Cerebellum (tissue), 4 donors: ENCODE measurements at places on chromosomes 16 and 17. TPM values are rescaled to one million over a fixed set of nuclear protein-coding genes. Genes with fewer than 3 reads are reported as not detected.

- DNase-seq = no peak
Measured at GRCh38 chr17:54937426-54937825, 31.0 kb downstream of the COX11 start.

DNA sequence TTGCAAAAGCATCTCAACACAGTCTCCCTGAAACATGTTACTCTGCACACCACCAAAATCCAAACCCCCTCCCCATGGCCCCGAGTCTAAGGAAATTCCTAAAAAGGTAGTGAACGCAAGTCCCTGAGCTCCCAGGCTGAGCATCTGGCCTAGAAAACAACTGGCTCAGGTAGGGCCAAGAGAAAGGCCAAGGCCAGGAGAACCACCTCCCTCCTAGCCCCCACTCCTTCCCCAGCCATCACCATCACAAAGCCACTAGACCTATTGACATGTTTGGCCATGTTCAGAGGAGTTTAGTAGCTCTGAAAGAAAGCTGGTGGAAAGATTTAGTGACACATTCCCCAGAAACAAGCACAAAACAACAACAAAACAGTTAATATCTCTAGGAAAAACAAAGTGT lies 220.0 kb upstream of the PSMD7 start:
- no peak for DNase-seq

DNA sequence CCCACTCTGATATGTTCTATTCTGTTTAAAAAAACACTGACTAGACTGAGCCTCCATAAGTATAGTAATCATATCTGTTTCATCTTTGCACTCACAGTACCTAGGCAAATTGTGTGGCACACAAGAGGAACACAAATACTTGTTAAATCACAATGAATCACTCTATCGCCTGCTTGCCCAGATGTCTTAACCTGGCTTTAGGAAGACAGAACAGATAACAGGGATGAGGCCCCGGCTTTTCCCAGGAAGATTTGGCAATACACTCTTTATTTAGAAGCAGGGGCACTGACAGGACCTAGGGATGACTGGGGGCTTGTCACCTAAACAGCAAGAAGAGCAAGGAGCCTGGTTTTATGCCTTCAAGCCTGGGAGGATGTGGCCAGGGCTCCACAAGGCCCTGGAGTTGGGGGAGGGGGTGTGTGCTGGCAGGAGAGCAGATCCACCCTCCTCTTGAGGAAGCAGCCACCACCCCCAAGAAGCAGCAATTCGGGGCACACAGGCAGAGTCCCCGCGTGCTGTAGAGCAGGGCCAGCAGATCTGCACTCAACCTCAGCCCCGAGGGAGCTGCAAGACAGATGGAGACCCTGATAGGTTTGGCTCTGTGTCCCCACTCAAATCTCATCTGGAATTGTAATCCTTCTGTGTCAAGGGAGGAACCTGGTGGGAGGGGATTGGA lies 41.0 kb upstream of the KSR1 start:
- DNase-seq = no peak

DNA sequence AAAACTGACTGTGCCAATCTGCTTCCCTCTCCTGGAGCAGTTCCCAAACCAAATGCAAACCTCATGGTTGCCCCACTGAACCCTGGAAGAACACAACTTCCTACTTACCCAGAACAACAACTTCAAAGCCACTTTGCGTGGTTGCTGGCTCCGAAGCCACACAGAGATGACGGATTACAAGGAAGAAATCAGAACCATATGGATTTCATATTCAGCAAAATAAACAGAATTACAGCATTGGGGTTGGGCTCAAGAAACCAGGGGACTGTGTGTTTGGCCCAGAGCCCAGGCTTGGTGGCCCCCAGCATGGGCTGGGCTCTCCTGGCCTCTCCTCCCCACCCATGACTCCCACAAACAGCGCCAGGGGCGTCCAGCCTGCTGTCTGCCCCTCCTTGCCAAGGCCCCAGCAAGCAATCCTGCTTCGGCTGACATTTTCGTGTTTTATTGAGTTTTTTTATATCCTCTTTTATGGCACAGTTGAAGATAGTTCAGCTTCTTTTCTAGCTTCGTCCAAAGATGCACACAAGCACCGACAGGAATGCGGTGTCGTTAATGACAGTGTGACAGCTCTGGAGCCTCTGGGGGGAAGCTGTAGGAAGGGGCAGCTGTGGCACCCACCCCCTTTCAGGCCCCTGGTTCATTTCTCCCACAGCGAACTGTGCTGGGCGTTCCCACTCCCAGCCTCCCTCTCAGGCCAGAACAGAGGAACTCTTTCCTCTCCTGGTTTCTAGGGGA lies 137.1 kb downstream of the GAS7 start:
- DNase-seq = no peak

Gene CD300LB
- not detected for total RNA-seq

DNA sequence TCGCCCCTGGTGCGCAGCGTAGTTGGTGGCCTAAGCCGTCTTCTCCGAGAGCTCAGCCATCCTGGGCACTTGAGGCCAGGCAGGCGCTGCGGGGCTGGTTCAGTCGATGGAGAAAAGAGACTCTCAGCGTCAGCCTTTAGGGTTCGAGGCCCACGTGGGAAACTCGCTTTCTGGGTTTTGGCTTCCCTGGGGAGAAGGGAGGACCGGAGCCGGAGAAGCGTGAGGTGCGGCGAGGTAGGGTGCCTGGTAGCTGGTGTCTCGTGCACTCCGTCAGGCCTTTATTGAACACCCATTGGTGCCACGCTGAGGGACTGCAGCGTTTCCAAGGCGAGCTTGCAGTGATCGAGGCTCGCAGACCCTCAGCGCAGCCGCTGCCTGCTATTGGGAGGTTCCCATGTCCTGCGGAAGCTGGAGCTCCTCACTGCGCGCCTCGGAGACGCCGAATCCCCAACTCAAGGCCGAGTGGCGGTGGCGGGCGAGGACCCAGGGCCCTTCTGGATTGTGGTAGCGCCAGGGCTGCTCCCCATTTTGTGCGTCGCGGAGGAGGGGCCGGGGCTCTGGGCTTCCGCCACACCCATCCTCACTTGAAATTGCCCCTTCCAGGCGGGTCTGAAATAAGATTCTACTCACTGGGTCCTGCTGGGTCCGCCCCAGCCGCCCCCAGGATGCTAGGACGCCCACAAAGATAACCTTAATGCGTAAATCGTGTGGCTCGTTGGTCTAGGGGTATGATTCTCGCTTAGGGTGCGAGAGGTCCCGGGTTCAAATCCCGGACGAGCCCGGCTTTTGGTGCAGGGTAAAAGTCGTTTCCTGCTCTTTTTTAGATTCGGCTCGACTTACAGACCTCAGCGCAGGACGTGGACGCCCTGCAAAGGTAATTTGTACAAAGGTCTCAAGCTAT lies 1.2 kb downstream of the OR1F1 start:
- no peak for DNase-seq

- DNase-seq = no peak
Measured at GRCh38 chr17:42679492-42680330, 1.9 kb downstream of the CCR10 start.

GRCh38 chr16:21994856-21995465 lies 6.0 kb downstream of the PDZD9 start:
- DNase-seq = no peak

Gene ACSM3
- total RNA-seq = 0.73 TPM
